Endodermal cell (in vitro differentiated cells): ENCODE measurements at places on chromosomes 12 and 14. TPM values are rescaled to one million over a fixed set of nuclear protein-coding genes. Genes with fewer than 3 reads are reported as not detected.

DNA sequence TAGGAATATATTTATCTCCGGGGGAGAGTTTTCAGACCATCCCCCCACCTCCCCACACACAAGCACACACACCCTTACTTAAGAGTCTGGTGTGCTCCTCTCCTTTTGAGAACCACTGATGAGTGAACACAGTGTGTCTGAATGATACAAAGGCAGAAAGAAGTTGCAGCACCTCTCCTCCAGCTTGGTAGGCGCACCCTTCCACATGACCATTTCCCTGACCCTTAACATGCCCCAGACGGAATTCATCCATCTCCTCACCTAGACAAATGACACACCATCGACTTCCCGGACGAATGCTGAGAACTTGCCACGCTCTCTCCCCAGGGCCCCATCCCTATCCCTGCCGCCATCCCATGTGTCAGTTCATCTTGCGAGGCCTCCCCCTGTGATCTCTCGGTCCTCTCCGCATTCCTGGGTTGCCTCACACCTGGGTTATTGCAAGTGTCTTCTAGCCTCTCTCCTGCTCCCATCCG is 3.9 kb downstream of the TNFRSF1A start:
- DNase-seq = peak; percentile 77

The AMDHD1 gene
- 0.49 to 0.71 TPM (median 0.65 TPM) in 3 replicates for total RNA-seq

- DNase-seq = no peak
Measured at GRCh38 chr14:71355324-71356201, 448.3 kb downstream of the PCNX1 start.

DNA sequence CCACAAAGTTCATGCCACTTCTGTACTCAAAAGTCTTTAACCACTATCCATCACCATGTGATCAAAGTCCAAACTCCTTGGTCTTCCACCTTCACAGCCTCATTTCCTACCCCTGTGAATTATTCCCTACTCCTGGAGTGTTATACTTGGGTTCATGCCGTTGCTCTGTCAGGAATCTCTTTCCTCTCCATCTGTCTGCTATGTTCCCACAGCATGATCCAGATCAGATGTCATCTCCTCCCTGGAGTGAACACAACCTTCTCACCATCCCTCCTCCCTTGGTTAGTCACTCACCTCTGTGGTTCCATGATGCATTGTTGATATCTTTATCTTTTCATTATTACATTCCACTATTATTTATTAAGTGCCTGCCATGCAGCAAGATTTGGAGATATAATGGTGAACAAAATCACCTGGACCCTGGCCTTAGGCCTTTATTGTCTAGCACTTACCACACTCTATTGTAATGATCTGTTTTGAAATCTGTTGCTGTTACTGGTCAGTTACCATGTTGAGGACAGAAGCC is 22.4 kb downstream of the LACRT start:
- no peak for DNase-seq

- peak; percentile 44 for DNase-seq
Measured at GRCh38 chr14:94907626-94908261, 137.8 kb upstream of the GSC start.

The GPR65 gene
- total RNA-seq = not detected in 3 replicates

- DNase-seq = no peak
Measured at GRCh38 chr12:79871621-79872020, 63.3 kb downstream of the PPP1R12A start.

GRCh38 chr12:12626471-12626870 is 14.8 kb downstream of the CREBL2 start:
- no peak for DNase-seq

DNA sequence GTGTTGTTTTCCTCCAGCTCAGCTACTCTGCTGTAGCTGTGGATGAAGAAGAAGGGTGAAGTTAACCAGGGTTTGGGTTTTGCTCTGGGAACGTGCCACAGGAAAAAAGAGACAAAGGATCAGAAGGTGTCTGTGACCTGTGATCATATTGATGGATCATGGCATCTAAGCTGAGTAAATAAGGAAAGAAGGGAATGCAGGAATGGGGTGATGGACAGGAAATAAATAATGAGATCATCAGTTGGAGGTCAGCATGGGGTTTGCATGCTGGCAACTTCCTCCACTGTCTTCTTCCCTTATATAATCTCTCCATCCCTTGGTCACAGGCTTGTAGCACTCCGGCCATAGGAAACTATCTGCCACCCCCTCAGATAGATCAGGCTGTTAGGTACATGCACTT is 430.3 kb upstream of the PDE3A start:
- DNase-seq = no peak
